Omental fat pad (tissue), 4 donors: ENCODE measurements at places on chromosomes 4 and X.

DNA sequence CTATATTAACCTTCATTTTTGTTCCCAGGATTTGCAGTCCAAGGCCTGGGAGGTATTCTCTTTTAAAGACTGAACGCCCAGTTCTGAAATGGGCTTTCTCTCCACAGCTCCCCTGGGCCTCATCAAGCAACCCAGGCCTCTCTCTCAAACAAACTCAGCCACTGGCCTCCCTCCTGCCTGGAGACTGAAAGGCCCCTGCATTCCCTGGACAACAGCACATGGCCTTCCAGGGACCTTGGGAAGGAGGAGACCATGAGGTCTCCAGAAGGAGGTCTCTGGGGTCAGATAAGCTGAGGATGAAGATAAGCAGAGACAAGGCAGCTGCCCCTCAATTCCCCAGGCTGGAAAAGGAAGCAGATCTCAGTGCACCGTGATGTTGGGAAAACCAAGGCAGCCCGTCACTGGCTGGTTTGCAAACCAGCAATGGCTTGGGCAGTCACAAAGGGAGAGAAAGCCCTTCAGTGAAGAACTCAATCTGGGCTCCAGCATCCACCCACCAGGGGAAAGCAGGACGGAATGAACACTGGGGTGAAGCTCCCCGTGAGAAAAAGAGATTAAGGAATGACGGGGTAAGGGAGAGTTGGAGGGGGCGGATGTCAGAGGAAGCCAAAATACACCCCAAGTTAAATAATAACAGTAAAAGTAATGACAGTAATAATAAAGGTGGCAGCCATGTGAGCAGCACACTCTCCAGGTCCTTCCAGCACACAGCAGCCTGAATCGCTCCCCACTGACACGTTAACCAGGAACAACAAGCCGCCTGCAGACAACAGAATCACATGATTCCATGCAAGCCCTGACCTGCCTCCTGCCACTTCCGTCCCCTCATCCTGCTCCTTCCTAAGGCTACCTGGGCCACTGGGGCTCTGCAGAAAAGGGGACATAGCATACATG, 22.3 kb downstream of the AMOT start:
- no peak for DNase-seq

DNA sequence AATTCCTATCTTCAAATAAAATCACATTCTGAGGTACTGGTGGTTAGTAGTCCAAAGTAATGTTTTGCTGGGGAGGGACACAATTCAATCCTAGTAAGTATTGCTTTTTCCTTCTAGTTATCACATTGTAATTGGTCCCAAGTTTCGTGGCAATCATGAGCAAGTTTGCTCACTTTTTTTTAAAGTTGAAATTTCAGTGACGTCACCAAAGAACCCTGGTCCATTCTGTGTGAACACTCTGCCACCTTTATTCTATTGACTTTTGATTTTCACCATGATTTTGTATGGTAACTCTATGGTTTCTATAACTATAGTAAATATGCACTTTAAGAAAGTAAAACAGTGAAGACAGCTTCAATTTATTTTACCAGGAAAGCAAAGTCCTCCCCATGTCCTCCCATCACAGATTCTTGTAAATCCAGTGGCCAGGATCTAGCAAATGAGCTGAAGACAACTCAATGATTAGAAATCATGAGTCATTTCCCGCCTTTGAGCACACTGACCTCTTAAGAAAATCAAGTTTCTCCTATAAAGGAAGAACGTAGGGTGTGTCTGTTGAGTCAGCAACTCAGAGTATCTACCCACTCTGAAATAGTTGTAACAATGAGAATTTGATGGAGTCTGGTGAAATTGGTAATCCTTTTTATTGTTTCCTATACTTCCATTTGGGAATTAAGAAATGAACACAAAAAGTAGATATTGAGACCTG, 1306.6 kb upstream of the PABPC4L start:
- DNase-seq = no peak

DNA sequence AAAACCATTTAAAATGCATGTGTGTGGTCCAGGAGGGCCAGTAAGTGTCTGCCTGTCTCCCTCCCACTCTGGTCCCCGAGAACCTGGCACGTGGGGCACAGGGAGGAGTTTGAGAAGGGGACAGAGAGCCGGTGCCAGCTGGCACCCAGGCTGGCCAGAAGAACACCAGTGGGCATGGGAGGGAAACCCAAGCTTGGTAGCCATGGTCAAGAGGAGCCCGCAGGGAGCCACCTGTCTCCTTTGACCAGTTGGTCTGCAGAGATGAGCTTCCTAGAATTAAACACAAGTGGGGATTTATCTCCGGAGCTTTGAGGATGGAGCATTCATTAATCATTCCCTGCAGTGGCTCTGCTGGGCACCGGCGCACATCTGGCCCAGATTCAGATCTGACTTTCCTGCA, 41.6 kb downstream of the HMX1 start:
- no peak for DNase-seq

- DNase-seq = no peak
These were observed 166.5 kb upstream of the SPRY1 start for GRCh38 chr4:123230061-123230460.

GRCh38 chrX:46554942-46555341, 9.7 kb upstream of the ZNF674 start:
- no peak for DNase-seq

GRCh38 chr4:102787096-102787881, 26.5 kb upstream of the MANBA start:
- DNase-seq = no peak

DNA sequence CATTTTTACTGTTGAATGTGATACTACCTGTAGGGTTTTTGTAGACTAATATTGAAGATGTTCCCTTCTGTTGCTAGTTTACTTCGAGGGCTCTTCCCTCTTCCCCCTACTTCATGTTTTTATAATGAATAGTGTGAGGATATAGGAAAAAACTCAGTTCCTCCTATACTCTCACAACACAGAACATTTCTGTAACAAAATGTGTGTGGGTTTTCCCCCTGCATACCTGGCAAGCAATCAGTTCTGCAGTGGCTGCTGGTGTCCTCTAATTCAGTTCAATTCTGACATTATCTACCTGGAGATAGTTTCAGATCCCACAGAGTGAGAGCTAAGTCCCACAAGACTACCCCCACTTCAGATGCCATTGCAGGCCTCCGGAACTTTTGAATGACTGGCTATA, 107.9 kb downstream of the KDM6A start:
- DNase-seq = no peak

DNA sequence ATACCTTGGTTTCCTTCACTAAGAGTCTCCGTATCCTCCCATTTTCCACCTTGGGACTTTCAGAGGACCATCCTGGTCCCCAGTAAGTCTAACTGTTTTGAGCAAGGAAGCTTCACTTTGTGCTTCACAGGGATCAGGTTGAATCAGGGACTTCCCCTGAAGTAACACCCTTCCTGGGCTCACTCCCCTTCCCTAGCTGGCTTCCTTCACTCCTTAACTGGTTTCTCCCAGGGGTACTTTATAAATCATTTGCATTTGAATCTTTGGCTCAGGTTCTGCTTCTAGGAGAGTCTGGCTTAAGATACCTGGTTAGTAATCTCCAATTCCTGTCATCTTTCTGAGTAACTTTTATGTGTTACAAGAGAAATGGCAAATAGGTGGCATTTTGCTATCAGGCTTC, 24.5 kb upstream of the GRIA2 start:
- no peak for DNase-seq

- no peak for DNase-seq
These were observed 87.0 kb downstream of the IRF2 start for GRCh38 chr4:184387351-184387750.

- DNase-seq = no peak
These were observed 49.1 kb upstream of the GAB1 start for GRCh38 chr4:143287572-143287923.

- DNase-seq = no peak
These were observed 20.7 kb downstream of the AFAP1 start for GRCh38 chr4:7918981-7919380.

DNA sequence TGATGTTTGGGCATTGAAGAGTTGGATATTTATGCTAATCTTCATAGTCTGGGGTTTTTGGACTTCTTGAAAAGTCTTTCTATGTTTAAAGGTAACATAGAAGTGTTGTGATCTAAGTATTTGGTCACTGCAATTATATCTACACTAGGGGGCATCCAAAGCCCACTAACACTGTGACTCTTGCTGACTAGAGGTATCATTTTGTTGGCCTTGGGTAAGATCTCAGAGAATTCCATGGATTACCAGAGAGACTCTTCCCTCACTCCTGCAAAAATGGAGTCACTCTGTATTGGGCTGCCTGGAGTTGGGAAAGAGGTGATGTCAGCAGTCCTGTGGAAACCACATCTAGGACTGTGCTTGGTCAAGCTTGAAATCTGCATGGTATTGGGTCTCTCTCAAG, 1077.6 kb downstream of the FAM133A start:
- no peak for DNase-seq

DNA sequence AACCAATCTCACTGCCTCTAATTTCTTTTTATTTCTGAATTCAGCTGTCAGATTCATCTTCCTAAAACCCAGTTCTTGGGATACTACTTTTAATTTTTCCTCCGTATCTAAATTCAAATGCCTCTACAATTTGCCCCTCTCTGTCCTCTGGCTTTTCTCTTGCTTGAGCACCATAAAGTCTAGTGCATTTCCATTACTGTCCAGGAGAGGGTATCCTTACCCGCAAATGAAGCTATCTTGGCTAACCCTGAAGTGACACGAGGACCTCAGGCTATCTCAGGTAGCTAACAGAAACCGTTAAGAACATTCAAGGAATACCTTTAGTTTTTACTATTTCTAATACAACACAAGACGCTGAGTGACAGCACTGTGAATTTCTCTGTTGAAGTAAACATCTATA, 49.4 kb upstream of the PRR32 start:
- no peak for DNase-seq

DNA sequence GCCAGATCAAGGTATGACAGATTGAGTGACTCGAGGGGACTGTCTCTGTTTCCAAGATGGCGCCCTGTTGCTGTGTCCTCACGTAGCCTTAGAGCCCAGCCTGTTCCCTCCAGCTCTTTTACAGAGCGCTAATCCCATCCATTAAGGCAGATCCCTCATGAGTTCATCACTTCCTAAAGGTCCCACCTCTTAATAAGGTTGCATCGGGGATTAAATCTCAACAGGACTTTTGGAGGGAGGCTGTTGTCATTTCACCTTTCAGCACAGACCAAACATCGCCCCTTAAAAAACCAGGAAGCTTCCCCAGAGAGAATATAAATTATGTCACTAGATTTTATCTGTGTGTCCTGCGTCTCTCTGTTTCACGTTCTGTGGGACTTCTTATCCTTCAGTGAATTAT, 32.6 kb upstream of the DHRSX start:
- DNase-seq = no peak

DNA sequence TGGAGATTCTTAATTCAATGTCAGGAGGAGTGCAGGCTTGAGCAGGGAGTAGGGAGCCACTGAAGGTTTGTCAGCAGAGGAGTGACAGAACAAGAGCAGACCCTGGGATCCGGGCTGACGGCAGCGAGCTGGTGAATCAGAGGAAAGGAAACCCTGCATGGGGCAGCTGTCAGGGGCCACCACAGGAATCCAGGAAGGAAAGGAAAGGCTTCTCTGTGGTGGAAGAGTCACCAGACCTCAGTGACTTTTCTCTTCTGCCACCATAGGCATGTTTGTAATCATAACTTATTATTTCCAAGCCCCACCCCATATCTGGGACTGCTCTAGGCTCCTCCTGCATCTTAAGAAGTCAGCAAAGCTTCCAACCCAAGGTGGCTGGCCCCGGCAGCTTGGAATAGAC, 150.9 kb downstream of the BCOR start:
- no peak for DNase-seq

- DNase-seq = no peak
These were observed 109.9 kb downstream of the SH3RF1 start for GRCh38 chr4:169160825-169161224.

DNA sequence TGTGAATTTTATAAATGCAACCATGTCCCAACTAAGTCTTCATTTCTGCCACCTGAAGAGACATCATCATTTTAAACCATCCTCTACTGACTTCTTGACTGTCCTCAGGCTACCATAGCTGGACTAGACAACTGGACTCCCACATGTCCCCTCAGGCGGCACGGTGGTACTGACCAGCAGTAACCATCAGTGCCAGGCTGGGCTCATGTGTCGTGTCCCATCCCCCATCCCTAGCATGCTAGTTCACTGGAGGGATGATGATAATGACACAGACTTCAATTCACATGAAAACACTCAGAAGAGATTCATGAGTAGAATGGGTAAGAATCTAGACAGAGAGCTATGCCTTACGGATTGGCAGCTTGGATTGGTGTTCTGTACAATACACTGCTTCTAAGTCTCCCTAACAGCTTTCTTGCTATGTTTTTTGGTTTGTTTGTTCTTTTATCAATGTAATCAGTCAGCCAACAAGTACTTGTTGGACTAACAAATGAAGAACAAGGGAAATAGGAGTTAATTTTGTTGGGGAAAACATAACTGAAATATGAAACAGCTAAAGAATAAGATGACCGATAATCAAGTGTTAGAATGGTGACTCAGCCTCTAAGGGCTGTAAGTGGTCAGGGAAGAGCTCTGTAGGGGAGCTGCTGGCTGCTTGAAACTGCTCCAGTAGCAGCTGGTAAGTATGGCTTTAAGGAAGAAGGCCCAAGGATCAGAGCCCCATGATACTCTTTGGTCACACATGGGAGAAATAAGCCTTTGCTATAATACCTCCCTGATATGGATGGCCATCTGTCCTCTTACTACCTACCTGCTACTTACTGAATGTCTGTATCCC, 10.3 kb downstream of the ZDHHC9 start:
- no peak for DNase-seq

DNA sequence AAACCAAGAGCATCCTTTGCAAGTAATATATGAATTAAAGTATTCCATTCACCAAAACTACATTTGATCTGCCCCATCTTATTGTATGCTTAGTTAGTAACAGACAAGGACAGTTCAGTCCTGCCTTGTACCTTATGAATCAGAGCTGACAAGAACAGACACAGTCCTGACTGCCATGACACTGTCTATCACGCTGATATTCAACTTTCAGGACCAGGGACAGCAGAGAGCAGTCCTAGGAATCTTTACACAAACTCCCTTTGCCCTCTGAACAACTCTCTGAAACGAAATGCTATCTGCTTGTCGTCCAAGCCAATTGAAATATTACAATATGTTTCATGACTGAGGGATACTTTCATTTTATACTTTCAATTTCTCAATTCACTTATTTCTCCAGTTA, 268.6 kb upstream of the VCX start:
- DNase-seq = no peak

DNA sequence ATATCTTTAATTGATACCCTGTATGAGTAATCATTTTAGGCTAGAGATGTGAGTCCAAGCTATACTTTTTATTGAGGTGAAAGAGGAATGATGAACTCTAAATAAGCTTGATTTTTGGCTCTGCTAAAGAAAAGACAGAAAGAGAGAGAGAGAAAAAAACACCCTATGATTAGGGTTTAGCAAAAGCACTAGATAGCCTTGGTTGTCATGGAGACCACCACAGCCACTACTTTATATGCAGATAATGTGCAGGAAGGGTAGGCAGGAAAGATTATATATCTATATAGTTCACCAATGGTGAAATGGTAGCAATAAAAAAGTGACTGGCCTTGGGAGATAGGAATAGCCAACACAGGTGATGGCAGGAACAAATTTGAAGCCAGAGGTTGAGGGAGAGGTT, 69.9 kb upstream of the CAMK2D start:
- DNase-seq = no peak
